ENCODE measurements at places on chromosomes 16 and 17. TPM values are rescaled to one million over a fixed set of nuclear protein-coding genes. Genes with fewer than 3 reads are reported as not detected.

Gene RND2
- 3.4 TPM for total RNA-seq

Gene KRTAP4-9
- not detected for total RNA-seq

Gene TIGD7
- total RNA-seq, result 9.9 TPM

Gene KRT16
- 0.85 TPM for total RNA-seq

Gene PABPN1L
- total RNA-seq, result not detected

Gene PRDM7
- total RNA-seq, result not detected

Gene TBX2
- 42.4 TPM for total RNA-seq

Gene ZNF423
- total RNA-seq, result 25.3 TPM

Gene UTS2R
- total RNA-seq, result not detected

Gene DYNLRB2
- 2.2 TPM for total RNA-seq

Gene TRPV2
- total RNA-seq, result 26.3 TPM

Gene SYNGR3
- 0.76 TPM for total RNA-seq

Gene SCIMP
- total RNA-seq, result 4.9 TPM

Gene RNF43
- 0.67 TPM for total RNA-seq

Gene WFIKKN2
- 2.0 TPM for total RNA-seq

Gene CTRB2
- total RNA-seq, result 7.3 TPM

Gene TUFM
- total RNA-seq, result 69.4 TPM

Gene CCL11
- 0.67 TPM for total RNA-seq

Gene PARD6A
- total RNA-seq, result 5.6 TPM

Gene CCL1
- total RNA-seq, result not detected

Gene GRB7
- 1.6 TPM for total RNA-seq

Gene PRSS22
- 0.36 TPM for total RNA-seq

Gene CDH5
- 108 TPM for total RNA-seq

Gene TERB1
- 0.58 TPM for total RNA-seq

Gene WFDC1
- total RNA-seq, result 31.6 TPM

Gene DNAI2
- total RNA-seq, result not detected

Gene GAST
- total RNA-seq, result not detected
